ENCODE measurements at places on chromosomes 2 and 18.

DNA sequence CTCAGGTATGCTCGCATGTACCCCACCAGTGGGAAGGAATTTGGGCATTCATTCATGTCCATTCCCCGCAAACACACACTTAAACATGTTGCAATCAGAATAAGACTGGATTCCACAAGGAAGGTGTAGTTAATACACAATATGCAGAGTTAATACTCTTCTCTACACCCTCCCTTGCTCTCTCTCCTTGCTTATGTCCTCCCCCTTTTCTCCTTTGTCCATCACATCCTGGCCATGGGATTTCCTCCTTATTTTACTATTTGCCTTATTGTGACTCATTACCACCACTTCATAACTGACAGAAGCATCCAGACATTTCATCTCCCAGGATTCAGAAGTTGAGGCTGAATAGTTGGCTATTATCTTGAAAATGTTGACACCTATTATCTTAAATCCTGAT is 473.8 kb upstream of the SPHKAP start:
- peak; percentile 39 for DNase-seq

DNA sequence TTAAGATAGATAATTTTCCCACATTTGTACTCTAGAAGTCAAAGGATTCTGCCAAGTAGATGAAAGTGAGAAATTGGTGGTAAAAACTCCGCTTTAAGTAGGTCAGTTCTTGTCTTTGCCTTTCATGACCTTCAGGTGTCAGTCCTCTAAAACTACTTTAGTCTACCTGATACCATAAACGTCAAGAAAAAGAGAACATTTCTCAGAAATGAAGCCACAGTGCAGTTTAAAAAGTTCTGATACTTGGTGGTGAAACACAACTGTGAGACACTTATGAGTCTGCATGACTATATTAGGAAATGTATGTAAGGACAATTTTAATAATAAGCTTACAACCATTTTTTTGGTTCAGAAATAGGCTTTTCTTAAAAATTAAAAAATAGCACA is 583.3 kb downstream of the SATB2 start:
- peak; percentile 43 for DNase-seq

GRCh38 chr2:101230541-101231001 is 22.1 kb upstream of the CNOT11 start:
- peak; percentile 39 for DNase-seq

DNA sequence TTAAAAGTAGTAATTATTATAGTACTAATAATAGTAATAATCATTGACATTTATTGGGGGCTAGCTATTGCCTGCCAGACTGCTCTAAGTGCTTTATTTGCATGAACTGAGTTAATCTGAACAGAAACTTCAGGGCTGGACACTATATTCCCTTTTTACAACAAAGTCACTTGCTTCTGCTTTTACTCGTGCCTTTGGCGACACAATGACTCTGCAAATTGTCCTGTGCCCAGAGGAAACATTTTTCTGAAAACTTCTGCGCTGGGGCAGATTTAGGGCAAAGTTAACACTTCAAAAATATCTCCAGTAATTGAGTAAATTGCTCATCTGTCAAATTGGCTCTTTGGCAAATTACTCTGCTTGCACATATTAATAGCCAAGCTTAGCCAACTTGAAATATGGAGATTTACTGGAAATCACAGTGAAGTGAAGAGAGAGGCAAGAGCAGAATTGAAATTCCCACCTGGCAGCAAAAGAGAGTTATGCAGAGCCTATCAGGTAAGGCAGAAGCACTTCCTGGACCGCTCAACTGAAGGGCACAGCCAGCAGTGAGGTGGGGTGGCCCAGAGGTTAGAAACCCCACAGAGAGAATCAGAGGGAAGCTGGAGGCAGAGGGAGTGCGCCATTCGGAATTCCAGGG is 36.3 kb downstream of the BMP10 start:
- no peak for DNase-seq

DNA sequence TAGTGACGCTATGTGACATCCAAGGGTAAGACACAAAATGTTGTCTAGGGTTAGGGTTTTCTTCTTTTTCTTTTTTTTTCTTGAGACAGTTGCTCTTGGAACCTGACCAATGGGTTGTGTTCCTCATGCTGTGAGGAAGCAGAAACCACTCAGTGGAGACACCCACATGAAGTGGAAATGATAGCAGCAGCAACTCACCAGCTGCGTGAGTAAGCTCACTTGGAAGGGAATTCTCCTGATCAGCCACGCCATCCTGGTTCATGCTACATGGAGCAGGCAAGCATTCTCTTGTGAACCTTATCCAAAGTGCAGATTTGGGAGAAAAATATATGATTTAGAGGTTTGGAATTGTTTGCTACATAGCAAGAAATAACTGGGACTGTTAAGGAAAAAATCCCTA is 863.7 kb downstream of the EPHA4 start:
- DNase-seq = peak; percentile 3

- DNase-seq = peak; percentile 64
Measured at GRCh38 chr2:151774506-151774905, 40.2 kb upstream of the NEB start.

GRCh38 chr18:79922971-79923411 is 28.5 kb downstream of the SLC66A2 start:
- no peak for DNase-seq

GRCh38 chr2:98705333-98705617 is 25.7 kb downstream of the MGAT4A start:
- no peak for DNase-seq

DNA sequence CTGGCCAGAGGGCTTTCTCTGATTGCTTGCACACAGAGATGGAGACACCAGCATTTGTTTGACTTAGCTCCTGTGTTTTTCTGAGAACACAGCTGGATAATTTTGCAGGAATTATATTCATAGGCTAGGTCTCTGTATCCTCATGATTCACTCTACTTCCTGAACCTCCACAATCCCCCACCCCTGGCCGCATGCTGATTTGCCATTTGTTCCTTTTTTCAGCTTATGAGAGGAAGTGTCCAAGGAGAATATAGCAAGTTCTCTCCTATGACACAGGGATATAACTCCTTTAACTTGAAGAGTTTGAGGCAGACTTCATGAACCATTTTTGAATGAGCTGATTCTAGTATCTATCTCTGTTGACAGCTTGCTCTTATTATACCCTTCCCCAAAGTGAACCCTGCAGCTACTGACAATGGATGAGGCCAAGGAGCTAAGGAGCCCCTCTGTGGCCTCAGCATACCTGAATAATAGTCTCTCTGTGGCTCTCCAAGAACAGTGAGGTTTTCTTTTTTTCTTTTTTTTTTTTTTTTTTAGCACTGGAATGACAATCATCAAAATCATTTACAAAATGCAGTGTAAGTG is 15.4 kb downstream of the CAVIN2 start:
- no peak for DNase-seq

- DNase-seq = peak; percentile 36
Measured at GRCh38 chr2:15363142-15363541, 198.0 kb downstream of the NBAS start.

DNA sequence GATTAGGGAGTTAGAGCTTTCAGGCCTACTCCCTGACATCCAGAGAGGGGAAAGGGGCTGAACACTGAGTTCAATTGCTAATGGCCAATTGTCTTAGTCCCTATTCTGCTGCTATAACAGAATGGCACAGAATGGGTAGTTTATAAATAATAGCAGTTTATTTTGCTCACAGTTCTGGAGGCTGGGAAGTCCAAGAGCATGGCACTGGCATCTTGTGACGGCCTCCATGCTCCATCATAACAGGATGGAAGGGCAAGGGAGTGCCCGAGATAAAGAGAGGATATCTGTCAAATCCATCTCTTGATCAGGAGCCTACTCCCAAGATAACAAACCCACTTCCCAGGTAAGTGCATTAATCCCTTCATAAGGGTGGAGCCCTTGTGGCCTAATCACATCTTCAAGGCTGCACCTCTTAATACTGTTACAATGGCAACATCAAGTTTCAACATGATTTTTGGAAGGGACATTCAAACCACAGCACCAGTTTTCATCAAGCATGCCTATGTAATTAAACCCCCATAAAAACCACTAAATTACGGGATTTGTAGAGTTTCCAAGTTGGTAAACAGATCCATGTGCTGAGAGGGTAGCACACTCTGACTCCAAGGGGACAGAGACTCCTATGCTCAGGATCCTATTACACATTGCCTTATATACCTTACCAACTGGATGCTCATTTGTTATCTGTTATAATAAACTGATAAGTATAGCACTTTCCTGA is 44.6 kb downstream of the BAZ2B start:
- no peak for DNase-seq

DNA sequence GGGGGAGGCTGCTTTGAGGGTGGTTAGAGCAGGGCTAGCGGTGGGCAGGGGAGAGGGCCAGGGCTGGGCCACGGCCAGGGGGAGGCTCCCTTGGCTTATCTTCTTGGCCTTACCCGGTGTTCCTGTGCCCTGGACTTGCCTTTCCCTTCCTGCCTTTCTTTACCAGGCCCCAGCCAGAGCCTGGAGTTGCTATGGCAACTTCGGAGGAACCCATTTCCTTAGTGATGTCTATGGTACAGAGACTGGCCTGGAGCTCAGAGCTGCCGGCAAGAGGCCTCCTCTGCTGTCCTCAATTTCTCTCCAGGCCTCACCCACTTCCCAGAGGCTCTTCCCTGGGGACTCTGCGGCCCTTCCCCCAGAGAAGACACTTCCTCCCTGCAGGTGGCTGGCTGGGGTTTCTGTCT is 11.5 kb downstream of the SPEG start:
- DNase-seq = peak; percentile 76

- no peak for DNase-seq
Measured at GRCh38 chr2:172772633-172773032, 37.0 kb downstream of the RAPGEF4 start.

- DNase-seq = no peak
Measured at GRCh38 chr2:100207411-100207885, 65.1 kb upstream of the AFF3 start.

DNA sequence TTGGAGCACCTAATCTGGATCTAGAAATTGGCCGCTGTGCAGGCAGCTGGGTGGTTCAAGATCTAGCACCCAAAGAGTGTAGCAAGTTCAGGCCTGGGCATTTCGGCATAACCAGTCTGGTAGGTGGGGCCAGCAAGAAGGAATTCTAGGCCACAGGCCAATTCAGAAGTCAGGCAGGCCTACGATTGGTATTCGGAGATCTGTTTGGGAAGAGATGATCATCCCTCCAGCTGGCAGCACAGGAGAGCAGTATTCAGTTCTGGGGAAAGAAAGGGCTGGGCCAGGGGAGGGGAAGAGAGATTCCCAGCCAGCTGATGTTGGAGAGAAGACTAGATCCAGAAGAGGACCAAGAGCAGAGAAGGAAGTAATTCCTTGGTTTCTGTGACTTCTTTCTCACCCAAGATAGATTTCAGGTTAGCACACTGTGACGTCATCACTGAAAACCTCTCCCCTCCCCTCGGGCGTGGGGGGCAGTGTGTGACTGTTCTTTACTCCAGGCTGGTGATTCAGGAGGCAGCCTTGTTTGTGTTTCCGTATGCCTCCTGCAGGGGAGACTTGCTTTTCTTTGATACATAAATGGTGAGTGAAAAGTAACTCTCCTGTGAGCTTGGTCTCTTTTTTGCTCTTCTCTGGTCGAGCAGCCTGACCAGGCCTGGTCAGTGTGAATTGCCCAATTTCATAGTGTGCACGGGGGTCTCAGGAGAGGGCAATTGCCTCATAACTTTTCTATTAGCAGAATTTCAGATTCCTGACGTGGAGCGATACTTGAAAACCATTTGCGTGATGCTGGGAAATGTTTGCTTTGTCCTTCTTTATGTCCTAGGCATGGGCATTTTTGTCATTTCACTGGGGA is 61.1 kb downstream of the MEIS1 start:
- DNase-seq = peak; percentile 89

DNA sequence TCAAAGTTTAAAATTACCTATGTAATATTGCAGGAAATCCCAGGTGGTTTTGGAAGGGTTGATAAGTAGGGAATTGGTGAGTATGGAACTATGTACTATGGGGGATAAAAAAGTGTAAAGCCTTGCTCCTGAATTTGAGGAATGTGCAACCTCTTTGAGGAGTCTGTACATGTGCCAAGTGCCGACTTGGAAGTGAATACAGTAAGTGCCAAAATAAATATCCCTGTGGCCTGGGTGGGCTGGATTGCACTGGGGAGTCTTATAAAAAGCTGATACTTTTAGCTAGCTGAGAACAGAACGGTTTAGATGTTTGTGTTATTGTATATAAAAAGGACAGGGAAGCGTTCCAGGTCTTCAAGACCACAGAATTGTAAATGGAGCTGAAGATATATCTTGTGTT is 317.1 kb upstream of the LRRTM1 start:
- no peak for DNase-seq

DNA sequence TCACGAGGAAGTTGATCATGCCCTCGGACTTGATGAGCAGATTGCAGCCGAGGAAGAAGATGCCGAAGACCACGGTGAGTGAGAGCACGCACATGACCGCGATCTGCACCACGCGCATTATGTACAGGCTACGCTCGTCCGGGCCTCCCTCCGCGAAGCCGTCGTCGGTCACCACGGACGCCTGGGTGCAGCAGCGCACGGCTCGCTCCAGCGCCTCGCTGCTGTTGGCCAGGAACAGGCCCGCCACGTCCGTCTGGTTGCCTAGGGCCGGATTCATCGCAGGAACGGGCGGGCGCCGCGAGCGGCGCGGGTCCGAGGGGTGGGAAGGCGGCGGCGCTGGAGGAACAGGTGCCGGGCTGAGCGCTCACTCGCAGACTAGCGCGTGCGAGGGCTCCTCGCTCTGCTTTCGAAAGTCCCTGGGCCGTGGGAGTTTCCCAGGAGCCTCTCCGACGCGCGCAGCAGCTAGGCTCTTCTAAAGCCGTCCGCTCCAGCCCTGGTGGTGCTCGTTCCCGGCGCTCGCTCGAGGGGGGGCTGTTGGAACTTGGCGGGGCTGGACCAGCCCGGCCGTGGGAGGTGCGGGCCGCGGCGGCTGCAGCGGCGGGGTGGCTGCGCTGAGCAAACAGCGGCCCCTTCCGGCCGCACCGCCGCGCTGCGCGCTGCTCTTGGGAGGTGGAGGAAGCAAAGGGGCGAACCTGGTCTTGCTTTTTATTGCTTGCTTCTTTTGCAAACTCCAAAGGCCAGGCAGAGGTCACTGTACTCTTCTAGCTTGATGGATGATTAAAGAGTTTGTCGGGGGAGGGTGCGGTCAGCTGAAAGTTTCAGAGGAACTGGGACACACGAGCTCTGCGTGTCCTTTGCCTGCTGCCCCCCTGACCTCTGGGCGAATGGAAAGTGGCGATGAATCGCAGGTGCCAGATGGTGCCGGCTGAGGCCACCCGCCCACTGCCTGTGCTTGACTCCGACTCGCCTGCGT is at the start of gene RPRM:
Gene RPRM (minus strand): TSS at position 474 of the 973 bp plus-strand sequence. CDS start 197 bp downstream, at position 277.
- peak; percentile 41 for DNase-seq

DNA sequence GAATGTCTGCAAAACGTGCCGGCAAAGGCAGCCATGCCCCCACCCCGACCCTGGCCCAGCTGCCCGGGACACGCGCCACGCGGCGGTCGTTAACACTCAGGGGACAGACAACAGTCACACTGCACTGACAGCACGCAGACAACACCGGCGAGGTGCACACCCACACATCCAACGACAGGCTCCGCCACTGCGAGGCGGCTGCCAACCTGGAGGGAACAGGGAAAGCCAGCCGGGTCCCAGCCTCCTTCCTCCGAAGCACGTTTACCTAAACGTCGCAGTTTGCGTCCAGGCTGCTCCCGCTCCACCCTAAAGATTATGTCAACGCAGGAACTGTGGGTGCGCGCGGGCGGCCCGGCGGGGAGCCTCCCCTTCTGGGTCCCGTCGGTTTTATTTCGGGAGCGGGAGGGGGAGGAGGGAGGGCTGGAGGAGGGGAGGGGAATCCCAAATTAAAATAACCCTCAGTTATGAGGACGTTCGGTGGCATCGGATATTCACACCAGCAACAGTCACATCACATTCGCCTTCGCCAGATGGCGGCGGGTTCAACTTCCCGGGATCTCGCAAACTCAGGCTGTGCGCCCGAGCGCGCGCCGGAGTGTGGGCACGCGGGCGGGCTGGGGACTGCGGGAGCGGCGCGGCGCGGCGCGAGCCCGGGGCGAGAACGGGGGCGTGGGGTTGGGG is 644 bp downstream of the PTGR3 start:
- peak; percentile 66 for DNase-seq

- DNase-seq = no peak
Measured at GRCh38 chr2:31467426-31467825, 52.9 kb upstream of the XDH start.

All from fibroblast of skin of back (primary cell).